Liver (tissue), 10 donors: ENCODE measurements at places on chromosomes 1 and 21. TPM values are rescaled to one million over a fixed set of nuclear protein-coding genes. Genes with fewer than 3 reads are reported as not detected.

DNA sequence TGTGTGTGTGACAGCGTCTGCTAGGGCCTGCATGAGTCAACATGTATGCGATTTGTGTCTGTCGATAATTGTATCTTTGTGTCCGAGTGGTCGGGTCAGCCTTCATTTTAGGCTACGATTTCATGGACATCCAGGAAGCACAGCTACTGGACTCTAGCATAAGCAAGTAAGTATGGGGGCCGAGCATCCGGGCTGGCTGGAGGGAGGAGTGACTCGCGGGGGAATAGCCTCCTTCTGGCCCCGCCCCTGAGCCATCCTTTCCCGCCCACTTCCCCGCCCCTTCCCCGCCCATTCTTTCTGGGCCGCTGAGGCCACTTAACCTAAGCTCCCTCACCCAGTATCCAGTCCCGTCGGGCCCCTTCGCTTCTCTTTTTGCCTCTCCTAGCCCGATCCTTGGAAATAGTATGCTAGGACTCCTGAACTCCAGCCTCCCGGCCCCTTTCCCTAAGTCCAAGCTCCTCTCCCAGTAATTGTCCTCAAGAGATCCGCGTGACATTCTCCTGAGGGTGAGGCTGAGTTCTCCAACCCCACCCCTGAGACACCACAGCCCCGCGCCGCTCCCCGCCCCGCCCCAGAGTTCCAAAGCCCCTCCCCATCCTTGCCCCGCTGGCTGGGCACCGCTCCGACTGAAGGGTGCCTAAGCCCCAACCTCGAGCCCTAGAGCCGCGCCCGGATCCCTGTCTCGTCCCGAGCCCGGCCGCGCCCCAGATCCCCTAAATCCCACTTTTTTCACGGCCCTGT, 1.2 kb downstream of the MAP3K6 start:
- H3K4me1 ChIP-seq = peaks cover 21% of the 10 kb centered on the region
- peak overlapping the region; percentile 87 for H3K27ac ChIP-seq
- no peaks in the 10 kb centered on the region for H3K36me3 ChIP-seq
- peak; percentile 94 for DNase-seq

GRCh38 chr1:165306543-165307434, 49.7 kb downstream of the LMX1A start:
- DNase-seq = no peak
- H3K4me1 ChIP-seq = no peaks in the 10 kb centered on the region
- H3K27ac ChIP-seq = no peak overlapping the region

- peaks cover 3% of the 10 kb centered on the region for H3K36me3 ChIP-seq
- H3K4me1 ChIP-seq = peaks cover 18% of the 10 kb centered on the region
- no peak for DNase-seq
- no peak overlapping the region for H3K4me3 ChIP-seq
- H3K27ac ChIP-seq = peak overlapping the region; percentile 14
- H3K27me3 ChIP-seq = no peaks in the 10 kb centered on the region
Measured at GRCh38 chr1:61452176-61453035, 272.5 kb downstream of the TM2D1 start.

Gene TFF2
- not detected for total RNA-seq

Gene MIXL1
- not detected for total RNA-seq

Gene TNNI3K
- total RNA-seq = not detected

Gene PIGM
- total RNA-seq = 3.5 TPM
